ENCODE measurements at places on chromosomes 6 and 20. TPM values are rescaled to one million over a fixed set of nuclear protein-coding genes. Genes with fewer than 3 reads are reported as not detected.

The EYA4 gene
- 2.3 TPM for total RNA-seq

- no peak for DNase-seq
- H3K27me3 ChIP-seq: no peaks in the 10 kb centered on the region
- no peak overlapping the region for H3K4me3 ChIP-seq
Measured at GRCh38 chr6:1247056-1247455, 64.8 kb upstream of the FOXQ1 start.

The CLPSL2 gene
- total RNA-seq: not detected

DNA sequence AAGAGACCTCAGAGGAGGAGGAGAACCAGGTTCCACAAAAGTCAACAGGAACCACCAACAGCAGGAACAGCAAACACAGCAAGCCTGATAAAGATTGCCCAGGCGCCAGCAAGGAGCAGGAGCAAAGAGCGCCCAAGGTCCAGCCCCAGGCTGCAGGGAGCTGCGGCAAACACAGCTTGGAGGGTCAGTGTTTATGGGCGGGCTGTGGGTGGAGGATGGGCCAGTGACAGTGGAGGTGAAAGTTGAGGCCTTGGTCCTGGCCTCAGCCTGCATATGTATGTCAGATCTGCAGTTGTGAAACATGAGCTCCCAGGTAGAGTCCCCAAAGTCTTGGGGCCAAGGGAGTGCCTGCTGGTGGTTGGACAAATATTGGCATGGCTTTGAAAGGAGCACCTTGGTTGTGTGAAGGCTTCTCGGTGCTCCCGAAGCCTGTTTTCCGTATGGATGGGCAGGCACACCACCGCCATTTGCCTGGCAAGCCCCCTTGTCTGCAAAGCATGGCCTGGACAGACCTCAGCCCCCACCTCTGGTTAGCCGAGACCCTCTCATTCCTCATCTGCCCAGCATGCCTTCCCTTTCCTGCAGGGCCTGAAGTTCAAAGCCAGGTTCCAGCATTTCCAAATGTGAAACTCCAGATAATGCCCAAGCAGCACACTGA is 2.0 kb upstream of the CAPN11 start:
- no peak overlapping the region for H3K4me3 ChIP-seq
- peaks cover 38% of the 10 kb centered on the region for H3K36me3 ChIP-seq
- H3K27me3 ChIP-seq: no peaks in the 10 kb centered on the region
- H3K4me1 ChIP-seq: peaks cover 2% of the 10 kb centered on the region

The COL20A1 gene
- 14.4 TPM for total RNA-seq

DNA sequence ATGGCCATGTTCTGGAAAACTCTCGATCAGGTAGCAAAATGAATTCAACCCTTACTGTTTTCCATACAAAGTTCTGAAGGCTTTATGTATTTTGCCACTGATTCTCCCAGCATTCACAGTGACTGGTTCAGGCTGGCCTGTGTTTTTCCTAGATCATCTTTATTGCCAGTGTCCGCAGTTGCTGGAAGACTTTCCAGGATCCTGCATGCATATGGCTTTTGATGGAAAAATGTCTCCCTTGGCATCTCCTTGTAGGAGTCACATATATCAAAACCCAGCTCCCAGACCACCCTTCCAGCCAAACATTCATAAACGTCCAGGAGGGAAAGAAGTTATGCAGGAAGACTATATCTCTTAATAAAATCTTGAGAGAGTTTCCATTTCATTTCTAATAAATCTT is 588.8 kb downstream of the MAFB start:
- H3K4me3 ChIP-seq: no peak overlapping the region
- no peaks in the 10 kb centered on the region for H3K36me3 ChIP-seq
- no peaks in the 10 kb centered on the region for H3K4me1 ChIP-seq
- no peak overlapping the region for H3K27ac ChIP-seq

- no peak for DNase-seq
- peaks cover 10% of the 10 kb centered on the region for H3K27me3 ChIP-seq
- no peak overlapping the region for H3K4me3 ChIP-seq
- H3K36me3 ChIP-seq: peaks cover 43% of the 10 kb centered on the region
- H3K4me1 ChIP-seq: peaks cover 53% of the 10 kb centered on the region
- H3K27ac ChIP-seq: no peak overlapping the region
Measured at GRCh38 chr6:41584668-41585205, 38.6 kb downstream of the FOXP4 start.

GRCh38 chr6:38968702-38969149 is 79.9 kb upstream of the GLP1R start:
- DNase-seq: no peak
- no peak overlapping the region for H3K4me3 ChIP-seq
- H3K27ac ChIP-seq: no peak overlapping the region
- H3K4me1 ChIP-seq: no peaks in the 10 kb centered on the region

DNA sequence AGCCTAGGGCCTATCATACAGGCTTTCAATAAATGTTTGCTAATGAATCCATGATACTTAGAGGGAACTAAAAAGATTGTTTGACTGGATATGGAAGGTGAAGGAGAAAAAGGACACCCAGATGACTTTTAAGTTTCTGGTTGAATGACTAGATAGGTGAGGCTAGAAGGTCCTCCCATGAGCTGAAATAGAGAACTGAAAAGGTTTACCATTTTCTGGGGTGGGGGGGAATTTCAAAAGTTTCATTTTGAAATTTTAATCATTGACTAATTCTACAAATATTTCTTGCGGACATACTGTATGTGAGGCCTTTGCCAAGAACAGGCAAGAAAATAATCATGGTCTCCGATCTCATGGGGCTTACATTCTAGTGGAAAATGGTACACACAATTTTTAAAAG is 17.9 kb upstream of the ZBTB2 start:
- no peaks in the 10 kb centered on the region for H3K27me3 ChIP-seq

The CBLN4 gene
- total RNA-seq: 17.8 TPM

DNA sequence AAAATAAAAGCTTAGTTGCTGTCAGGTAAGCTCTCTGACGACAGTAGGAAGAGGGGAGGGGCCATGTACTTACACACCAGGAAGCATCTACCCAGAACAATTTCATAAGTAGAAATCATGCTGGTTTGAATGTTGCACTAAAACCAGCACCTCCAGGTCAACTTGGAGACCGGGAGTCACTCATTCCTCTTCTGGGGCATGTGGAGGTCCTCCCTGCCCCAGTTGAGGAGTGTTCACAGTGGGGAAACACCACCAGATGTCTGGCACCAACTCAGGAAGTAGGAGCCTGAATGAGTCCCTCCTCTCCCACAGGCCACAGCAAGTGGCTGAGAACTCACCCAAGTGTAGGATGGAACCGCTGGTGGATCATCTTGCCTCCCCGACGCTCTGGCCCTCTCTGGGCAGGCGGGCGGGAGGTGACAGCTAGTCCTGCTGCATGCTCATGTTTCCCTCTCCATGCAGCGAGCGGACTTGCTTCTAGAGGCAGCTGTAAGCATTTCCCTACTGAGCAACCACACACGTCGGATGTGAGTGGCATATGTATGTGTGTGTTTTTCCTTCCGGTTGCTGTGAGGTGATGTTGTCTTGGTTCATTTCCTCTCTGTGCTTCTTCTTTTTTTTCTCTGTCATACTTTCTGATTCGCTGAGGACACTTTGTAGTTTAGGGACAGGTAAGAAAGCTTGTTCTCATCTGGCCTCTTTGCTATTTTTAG is 149.5 kb upstream of the NEDD9 start:
- H3K4me3 ChIP-seq: no peak overlapping the region
- no peak overlapping the region for H3K27ac ChIP-seq
- H3K4me1 ChIP-seq: no peaks in the 10 kb centered on the region
- no peaks in the 10 kb centered on the region for H3K27me3 ChIP-seq
- DNase-seq: no peak

The MAFB gene
- total RNA-seq: 7.9 TPM

DNA sequence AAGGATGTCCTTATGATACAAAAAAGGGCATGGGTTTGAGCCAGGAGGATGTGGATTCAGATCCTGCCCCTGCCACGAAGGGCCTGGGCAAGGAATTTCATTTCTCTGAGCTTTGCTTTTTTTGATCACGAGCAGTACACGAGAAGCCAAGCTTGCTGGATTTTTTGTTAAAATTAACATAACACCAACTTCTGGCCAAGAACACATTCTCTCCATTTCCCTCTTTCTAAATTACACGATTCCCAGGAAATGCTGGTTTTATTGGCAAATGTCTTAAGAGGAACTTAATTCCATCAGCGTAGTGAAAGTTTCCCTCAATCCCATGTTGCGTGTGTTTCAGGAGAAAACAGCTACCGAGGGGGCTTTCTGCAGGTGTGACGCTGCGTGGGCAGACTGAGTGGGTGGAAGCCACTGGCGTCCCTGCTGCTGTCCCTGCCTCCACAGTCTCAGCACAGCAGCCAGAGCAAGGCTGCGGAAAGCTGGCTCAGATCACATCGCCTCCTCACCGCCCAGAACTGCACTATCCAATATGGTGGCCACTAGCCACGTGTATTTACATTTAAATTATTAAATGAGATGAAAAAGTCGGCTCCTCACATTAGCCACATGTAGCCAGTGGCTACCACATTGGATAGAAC is 120.8 kb upstream of the INSM1 start:
- H3K36me3 ChIP-seq: no peaks in the 10 kb centered on the region
- no peaks in the 10 kb centered on the region for H3K27me3 ChIP-seq
- no peak overlapping the region for H3K27ac ChIP-seq

The ZC2HC1B gene
- not detected for total RNA-seq

GRCh38 chr6:130426066-130426721 is 60.4 kb downstream of the TMEM200A start:
- no peaks in the 10 kb centered on the region for H3K27me3 ChIP-seq
- H3K4me3 ChIP-seq: no peak overlapping the region
- DNase-seq: no peak
- H3K36me3 ChIP-seq: no peaks in the 10 kb centered on the region

DNA sequence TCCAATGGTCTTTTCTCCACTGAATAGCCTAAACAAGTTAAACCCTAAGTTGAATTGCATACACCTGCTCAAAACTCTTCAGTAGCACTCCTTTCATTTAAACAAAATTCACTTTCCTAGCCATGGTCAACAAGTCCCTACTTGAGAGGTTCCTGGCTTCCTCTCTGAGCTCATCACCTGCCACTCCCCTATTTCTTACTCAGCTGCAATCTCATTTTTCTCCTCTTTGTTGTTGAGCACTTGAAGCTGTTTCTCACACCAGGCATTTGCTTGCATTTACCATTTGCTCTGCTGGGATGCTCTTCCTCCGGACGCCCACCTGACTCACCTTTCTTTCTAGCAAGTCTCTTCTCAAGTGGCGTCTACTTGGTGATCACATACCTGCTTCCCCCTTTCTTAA is 38.5 kb downstream of the EDN1 start:
- DNase-seq: no peak
- H3K4me1 ChIP-seq: no peaks in the 10 kb centered on the region
- no peak overlapping the region for H3K4me3 ChIP-seq
- H3K27ac ChIP-seq: no peak overlapping the region
- no peaks in the 10 kb centered on the region for H3K27me3 ChIP-seq

The CDH4 gene
- 5.8 TPM for total RNA-seq

- H3K27me3 ChIP-seq: no peaks in the 10 kb centered on the region
- H3K4me1 ChIP-seq: no peaks in the 10 kb centered on the region
- no peak for DNase-seq
- no peak overlapping the region for H3K27ac ChIP-seq
- H3K4me3 ChIP-seq: no peak overlapping the region
Measured at GRCh38 chr6:62465206-62465605, 179.2 kb upstream of the KHDRBS2 start.

- H3K4me1 ChIP-seq: peaks cover 3% of the 10 kb centered on the region
- H3K4me3 ChIP-seq: no peak overlapping the region
- H3K27me3 ChIP-seq: peaks cover 2% of the 10 kb centered on the region
- no peak overlapping the region for H3K27ac ChIP-seq
- peaks cover 3% of the 10 kb centered on the region for H3K36me3 ChIP-seq
- no peak for DNase-seq
Measured at GRCh38 chr6:37259191-37259590, 1.2 kb upstream of the TMEM217 start.

The LHFPL5 gene
- 0.44 TPM for total RNA-seq

DNA sequence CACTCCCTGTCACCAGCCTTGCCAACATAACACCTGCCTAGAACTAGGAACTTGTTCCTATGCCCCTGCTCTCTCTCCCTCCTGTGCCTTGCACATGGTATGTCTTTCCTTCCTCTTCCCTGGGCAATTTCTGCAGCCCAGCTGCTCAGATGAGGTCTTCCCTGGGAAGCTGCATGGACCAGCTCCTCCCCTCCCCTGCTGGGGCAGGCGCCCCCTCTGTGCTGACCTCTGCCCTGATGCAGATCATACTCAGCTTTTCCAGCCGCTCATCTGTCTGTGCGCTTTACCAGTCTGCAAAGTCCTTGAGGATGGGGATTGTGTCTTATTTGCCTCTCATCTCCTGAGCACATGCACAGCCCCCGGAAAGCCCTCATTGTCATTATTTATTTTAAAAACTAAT is 161.8 kb downstream of the SCML4 start:
- no peak overlapping the region for H3K27ac ChIP-seq
- H3K4me3 ChIP-seq: no peak overlapping the region
- no peak for DNase-seq
- no peaks in the 10 kb centered on the region for H3K27me3 ChIP-seq
- H3K36me3 ChIP-seq: peaks cover 24% of the 10 kb centered on the region

DNA sequence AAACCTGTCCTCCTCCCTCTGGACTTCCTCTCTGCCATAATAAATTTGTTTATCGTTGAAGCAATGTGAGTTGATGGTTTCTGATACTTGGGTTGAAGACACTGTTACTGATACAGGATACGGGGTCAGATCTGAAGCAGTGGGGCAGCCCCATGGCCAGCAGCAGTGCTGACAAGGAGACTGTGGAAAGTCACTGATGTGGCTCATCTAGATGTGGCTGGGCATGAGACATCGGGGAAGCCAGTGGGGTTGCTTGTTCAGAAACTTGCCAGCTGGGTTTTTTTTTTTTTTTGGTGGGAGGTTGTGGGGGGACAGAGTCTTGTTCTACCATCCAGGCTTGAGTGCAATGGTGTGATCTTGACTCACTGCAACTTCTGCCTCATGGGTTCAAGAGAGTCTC is 2.6 kb upstream of the BPI start:
- no peak overlapping the region for H3K27ac ChIP-seq
- H3K27me3 ChIP-seq: no peaks in the 10 kb centered on the region
- H3K4me3 ChIP-seq: no peak overlapping the region
- H3K36me3 ChIP-seq: no peaks in the 10 kb centered on the region
- peaks cover 31% of the 10 kb centered on the region for H3K4me1 ChIP-seq

- no peak overlapping the region for H3K4me3 ChIP-seq
- no peaks in the 10 kb centered on the region for H3K27me3 ChIP-seq
- no peaks in the 10 kb centered on the region for H3K36me3 ChIP-seq
- H3K4me1 ChIP-seq: no peaks in the 10 kb centered on the region
- H3K27ac ChIP-seq: no peak overlapping the region
- no peak for DNase-seq
Measured at GRCh38 chr6:73207221-73207837, 18.0 kb downstream of the KHDC1L start.

DNA sequence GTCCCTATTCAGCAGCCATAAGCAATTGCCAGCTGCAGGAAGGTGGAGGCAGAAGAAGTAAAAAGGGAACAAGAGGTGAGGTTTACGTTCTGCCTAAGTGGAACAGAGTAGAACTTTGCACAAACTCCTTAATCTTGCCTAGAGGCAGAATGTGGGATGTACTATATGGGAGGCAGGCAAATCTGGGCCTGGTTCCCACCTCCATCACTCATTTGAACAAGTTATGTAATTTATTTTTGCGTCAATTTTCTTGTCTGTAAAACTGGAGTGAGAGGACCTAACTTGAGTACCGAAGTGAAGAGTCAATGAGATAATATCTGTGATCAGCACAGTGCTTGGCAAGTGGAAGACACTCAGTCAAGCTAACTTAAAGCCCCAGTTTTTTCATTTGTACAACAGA is 2.0 kb upstream of the TPBG start:
- peaks cover 29% of the 10 kb centered on the region for H3K4me1 ChIP-seq
- DNase-seq: no peak
- no peak overlapping the region for H3K4me3 ChIP-seq
- no peaks in the 10 kb centered on the region for H3K36me3 ChIP-seq
- H3K27ac ChIP-seq: no peak overlapping the region
